Endothelial cell of umbilical vein (primary cell): ENCODE measurements at places on chromosomes 13 and 19. TPM values are rescaled to one million over a fixed set of nuclear protein-coding genes. Genes with fewer than 3 reads are reported as not detected.

- DNase-seq, result no peak
Observed at GRCh38 chr19:32735936-32736335, 16.4 kb downstream of the TDRD12 start.

SLC1A6 gene
- not detected in 2 replicates for total RNA-seq

DNA sequence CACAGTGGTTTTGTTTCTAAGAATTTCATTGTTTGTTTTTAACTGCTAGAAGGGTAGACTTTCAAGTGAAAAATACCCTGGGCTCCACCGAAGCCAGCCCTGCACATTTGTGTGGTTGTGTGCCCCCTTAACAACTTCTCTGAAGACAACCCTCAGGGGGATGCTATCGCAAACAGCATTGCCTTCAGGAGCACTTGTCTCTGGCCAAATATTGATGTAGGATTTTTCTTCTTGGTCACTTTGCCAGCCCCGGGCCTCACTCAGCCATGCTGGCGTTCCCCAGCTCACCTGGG lies 69.2 kb upstream of the SERP2 start:
- H3K36me3 ChIP-seq, result no peaks in the 10 kb centered on the region
- no peak for DNase-seq
- no peak overlapping the region for H3K27ac ChIP-seq
- peaks cover 30% of the 10 kb centered on the region for H3K4me1 ChIP-seq
- no peaks in the 10 kb centered on the region for H3K27me3 ChIP-seq

DNA sequence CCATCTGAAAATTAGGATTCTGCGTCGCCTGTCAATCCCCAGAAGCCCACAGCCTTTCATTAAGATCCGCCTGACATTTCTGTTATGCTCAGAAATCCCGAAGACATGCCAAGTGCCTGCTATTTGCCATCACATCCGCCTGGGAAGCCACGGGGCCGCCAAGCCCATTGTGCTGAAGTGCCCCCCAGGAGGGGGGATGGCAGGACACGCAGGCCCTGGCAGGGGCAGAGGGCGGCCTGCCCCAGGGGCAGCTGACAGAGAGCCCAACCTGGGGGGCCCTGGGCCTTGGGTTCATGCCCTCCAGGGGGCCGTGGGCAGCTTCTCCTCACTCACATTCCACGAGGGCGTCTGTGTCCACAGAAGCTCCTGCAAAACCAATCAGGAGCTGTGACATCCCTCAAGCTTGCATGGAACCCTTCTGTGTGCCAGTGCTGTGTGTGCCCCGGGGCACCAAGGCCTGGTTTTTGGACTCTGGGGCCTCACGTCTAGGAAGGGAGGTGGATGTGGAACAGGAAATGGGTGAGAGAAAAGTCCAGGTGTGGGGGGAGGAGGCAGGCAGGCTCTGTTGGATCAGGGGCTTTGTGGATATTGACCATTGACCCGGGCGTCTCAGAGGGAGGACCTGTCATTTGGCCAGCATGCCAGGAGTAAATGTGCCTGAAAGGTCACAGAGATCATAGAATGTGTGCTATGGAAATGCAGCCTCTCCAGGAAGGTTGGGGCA lies 122.9 kb downstream of the URI1 start:
- no peaks in the 10 kb centered on the region for H3K27me3 ChIP-seq
- H3K4me1 ChIP-seq, result no peaks in the 10 kb centered on the region

GRCh38 chr13:79311386-79311785 lies 94.7 kb downstream of the RBM26 start:
- H3K4me1 ChIP-seq, result peaks cover 15% of the 10 kb centered on the region
- H3K36me3 ChIP-seq, result no peaks in the 10 kb centered on the region
- H3K27ac ChIP-seq, result no peak overlapping the region
- peak; percentile 72 for DNase-seq

DNA sequence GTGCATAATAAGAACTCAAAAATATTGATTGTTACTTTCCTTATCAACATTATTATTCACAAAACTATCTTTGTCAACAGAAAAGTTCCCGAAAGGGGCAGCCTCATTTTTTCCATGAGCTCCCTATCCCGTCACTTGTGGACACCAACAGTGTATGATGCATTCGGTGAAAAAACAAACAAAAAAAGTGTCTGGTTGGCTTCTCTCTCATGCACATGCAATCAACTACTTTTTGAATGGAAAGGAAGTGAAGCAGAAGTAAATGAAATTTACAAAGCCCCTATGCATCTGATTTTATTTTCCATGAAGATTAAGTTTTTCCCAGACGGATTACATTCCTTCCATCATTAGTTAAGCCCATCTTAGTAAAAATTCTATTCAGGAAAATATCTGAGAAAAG lies 526.9 kb downstream of the RFC3 start:
- DNase-seq, result no peak
- H3K36me3 ChIP-seq, result no peaks in the 10 kb centered on the region
- H3K4me3 ChIP-seq, result no peak overlapping the region
- H3K27ac ChIP-seq, result no peak overlapping the region
- H3K4me1 ChIP-seq, result peaks cover 9% of the 10 kb centered on the region

FBXO17 gene
- 23.8 and 24.4 TPM in 2 replicates for total RNA-seq

GRCh38 chr19:27660428-27660827 lies 1552.5 kb downstream of the UQCRFS1 start:
- DNase-seq, result no peak
- no peaks in the 10 kb centered on the region for H3K4me1 ChIP-seq
- H3K36me3 ChIP-seq, result no peaks in the 10 kb centered on the region
- no peaks in the 10 kb centered on the region for H3K27me3 ChIP-seq
- no peak overlapping the region for H3K27ac ChIP-seq

- no peaks in the 10 kb centered on the region for H3K27me3 ChIP-seq
- no peak overlapping the region for H3K4me3 ChIP-seq
- peak; percentile 69 for DNase-seq
- H3K27ac ChIP-seq, result no peak overlapping the region
- no peaks in the 10 kb centered on the region for H3K4me1 ChIP-seq
- H3K36me3 ChIP-seq, result no peaks in the 10 kb centered on the region
Observed at GRCh38 chr13:49622174-49622946, 5.9 kb upstream of the ARL11 start.
